NCI-H1048 (cell line): ENCODE measurements at places on chromosomes 12 and 14.
A peak's percentile ranks its signal among the peaks of the same experiment; 100 is the strongest.

DNA sequence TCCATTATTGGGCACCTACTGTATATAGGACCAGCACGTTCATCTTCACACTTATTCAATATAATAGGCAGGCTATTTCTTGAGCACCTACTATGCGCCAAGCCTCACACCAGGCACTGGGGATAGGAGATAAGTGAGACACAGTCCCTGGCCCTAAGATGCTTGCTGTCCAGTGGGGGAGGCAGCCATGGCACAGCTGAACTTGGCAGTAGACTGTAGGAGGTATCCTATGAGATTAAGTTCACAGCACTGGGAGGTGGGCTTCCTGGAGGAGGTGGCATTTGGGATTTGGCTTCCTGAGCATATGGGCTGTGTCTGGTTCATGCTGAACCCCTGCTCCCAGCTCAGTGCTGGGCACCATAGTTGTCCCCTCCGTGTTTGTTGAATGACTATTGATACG, 65.1 kb downstream of the MVK start:
- no peak for DNase-seq

- peak; percentile 44 for DNase-seq
Measured at GRCh38 chr12:32106517-32107358, at the start of gene BICD1. Gene BICD1, plus strand, starts transcription at chr12:32106847. Its CDS starts 485 bp downstream, at chr12:32107332.

DNA sequence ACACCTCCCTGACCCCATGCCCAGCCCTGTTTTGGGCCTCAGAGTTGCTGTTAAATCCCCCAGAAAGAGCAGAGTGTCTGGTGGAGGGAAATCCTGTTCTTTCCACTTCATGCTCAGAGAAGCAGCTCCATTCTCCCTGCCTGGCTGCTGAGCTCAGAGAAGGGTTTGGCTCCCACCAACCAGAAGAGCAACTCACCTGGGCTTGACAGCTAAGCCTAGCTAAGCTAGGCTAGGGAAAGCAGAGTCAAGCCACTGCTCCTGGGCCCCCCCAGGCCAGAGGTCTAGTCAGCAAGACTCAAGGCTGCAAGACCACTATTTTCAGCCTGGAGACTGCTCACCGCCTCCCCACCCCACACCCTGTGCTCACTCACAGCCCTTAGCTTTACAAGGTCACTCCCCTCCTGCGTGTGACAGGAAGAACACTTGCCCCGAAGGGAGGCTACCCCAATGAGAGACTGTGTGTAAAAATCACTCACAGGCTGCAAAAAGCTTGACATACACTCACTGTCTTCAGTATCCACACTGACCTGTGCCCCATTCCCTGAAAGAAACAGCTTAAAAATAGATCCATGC, 13.5 kb downstream of the GSC start:
- DNase-seq, result no peak

DNA sequence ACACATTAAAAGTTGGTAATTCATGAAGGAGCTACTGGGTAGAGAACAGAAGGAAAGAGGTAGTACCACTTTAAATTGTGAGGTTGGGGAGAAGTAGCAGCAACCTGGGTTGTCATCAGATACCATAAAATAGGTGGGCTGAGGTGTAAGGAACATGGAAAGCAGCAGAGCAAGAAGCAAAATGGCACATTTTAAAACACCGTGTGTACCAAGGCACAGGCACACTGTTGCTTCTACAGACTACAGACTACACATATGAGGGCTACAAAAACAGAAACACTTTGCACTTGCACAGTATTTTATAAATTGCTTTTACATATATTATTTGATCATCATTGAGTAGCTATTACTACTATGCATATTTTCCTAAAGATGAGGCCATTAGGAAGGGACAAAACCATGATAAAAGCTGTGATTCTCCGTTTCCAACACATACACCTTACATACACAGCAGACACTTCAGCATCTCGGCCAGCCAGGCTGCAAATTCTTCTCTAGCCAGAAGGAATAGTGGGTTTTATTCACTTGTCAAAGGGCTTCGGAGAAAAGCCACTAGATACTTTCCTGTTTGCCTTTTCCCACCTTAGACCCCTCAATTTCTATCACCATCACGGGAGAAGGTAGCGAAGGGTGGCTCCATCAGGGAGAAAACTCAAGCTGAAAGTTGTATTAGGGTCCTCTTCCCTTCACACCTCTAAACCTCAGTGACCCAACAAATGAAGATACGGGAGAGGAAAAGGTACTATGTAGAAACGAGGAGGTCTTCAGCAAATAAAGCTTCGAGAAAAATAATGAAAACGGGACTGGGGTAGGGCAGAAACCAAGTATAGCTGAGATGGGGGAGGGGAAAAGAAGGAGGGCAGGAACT, 1.6 kb downstream of the PYM1 start:
- no peak for DNase-seq

GRCh38 chr14:80325688-80326087, 114.4 kb upstream of the DIO2 start:
- DNase-seq, result no peak

GRCh38 chr12:48988030-48988649, 10.0 kb downstream of the WNT1 start:
- DNase-seq, result no peak

DNA sequence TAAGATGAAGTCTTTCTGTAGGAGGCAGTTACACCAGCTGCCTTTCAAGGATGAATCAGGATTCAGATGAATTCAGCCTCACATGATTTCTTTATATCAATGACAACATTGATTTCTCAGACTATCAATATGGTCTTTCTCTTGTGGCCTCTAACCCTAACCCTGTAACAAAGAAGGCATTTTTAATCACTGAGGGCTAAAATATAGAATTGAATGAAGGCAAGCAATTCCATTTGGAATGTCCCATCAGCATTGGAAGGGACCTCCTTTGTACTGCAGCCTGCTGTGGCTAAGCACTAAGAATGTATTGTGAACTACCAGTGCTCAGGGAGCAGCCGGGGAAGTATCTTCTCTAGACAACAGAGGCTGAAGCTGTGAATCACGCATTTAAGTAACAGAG, 90.6 kb upstream of the FRMD6 start:
- no peak for DNase-seq

- DNase-seq, result no peak
Measured at GRCh38 chr14:62956413-62956812, 88.8 kb downstream of the KCNH5 start.

GRCh38 chr12:12646483-12647072, 34.9 kb downstream of the CREBL2 start:
- no peak for DNase-seq

GRCh38 chr12:6341417-6342139, at the start of gene TNFRSF1A:
Gene TNFRSF1A, minus strand, starts transcription at chr12:6342076. Its CDS starts 262 bp downstream, at chr12:6341814.
- DNase-seq, result no peak

DNA sequence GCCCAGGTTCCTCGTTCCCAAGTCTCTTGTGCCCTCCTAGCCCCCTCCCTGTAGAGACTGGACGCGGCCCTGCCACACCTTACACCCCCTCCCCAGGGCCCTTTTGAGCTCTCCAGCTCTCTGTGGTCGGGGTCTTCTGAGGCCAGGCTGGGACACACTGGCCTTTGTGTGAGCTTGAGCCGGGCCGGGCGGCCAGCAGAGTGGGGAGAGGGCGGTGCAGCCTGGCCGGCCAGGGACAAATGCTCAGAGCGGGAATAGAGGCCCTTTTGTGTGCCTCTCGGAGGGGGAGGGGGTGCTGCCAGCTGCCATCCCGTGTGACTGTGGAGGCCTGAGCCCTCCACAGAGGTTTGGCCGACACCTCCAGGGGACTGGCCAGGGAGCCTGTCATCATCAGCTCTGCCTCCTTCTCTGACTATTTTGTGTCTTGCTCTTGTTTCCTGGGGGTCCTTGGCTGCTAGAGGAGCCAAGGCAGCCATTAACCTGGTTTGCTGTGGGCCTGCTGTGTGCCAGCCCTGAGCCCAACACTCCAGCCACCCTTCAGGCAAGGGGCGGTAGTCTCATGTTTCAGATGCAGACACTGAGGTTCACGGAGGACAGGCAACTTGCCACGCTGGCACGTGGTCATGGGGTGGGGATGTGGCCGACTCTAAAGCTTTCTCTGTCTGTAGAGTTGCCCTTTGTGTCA, 13.6 kb downstream of the FAM222A start:
- no peak for DNase-seq

DNA sequence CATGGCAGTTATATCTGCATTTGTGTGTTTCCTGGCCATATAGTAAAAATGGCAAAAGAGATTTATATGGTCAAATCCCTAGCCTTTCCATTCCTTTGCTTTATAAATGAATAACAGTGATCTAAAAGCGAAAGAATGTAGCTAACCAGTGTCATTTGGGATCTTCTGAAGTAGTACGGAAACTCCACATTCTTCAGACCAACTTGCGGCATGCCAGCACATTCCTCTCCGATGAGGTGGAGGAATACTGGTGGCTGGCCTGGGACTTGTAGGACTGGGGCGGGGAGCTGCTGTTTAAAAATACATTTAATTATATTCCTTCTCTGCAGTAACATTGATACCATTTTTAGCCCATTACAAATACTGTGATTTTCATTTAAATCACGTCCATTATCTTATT, 85.3 kb downstream of the SAMD4A start:
- DNase-seq, result peak; percentile 10

DNA sequence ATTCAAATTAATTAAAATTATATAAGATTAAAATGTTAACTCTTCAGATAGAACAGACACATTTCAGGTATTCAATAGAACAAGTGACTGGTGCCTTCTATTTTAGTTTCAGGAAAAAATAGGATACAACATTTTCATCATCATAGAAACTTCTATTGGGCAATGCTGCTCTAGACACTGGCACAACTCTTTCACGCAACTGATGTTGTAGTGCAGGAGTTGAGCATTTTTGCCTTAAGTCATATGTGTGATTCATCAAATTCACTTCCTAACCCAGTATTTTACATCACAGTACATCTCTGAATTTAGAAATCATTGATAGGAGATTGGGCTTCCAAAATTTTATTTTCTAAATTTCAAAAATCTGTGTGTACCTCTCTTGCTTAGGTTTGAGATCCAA, 215.4 kb upstream of the DIO2 start:
- no peak for DNase-seq

GRCh38 chr12:57175428-57176138, 28.2 kb upstream of the LRP1-AS start:
- DNase-seq, result peak; percentile 46

- no peak for DNase-seq
Measured at GRCh38 chr14:103697206-103697602, 18.0 kb downstream of the XRCC3 start.

- no peak for DNase-seq
Measured at GRCh38 chr14:106347291-106347778, 821.0 kb downstream of the TMEM121 start.

DNA sequence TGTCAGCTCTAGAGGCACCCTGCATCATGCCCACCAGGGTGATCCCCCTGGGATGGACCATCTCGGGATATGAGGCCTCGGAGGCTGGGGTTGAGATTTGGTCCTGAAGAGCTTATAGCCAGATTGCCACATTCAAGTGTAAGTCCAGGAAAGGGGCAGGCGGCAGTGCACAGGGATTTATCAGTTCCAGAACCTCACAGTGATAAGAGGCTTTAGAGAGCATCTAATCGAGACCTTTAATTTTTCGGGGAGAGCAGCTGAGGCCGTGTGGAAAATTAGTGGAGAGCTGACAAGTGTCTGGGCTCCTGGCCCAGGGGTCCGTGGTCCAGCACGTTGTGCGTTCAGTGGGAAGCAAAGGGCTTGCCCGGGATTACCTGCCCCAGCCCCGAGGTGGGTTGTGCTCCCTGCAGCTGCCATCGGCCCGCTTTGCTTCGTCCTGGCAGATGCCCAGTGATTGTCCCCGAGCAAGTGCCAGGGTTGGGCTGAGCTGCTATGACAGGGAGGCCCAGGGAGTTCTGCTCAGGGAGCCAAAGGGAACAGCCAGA, 52.1 kb downstream of the C14orf132 start:
- DNase-seq, result no peak

GRCh38 chr12:122508163-122508562, 7.4 kb upstream of the ZCCHC8 start:
- no peak for DNase-seq

- no peak for DNase-seq
Measured at GRCh38 chr14:29039171-29039570, 272.6 kb downstream of the FOXG1 start.

- no peak for DNase-seq
Measured at GRCh38 chr12:6843118-6843902, 2.6 kb downstream of the GNB3 start.

GRCh38 chr14:101101456-101102056, 198.0 kb upstream of the RTL1 start:
- no peak for DNase-seq

DNA sequence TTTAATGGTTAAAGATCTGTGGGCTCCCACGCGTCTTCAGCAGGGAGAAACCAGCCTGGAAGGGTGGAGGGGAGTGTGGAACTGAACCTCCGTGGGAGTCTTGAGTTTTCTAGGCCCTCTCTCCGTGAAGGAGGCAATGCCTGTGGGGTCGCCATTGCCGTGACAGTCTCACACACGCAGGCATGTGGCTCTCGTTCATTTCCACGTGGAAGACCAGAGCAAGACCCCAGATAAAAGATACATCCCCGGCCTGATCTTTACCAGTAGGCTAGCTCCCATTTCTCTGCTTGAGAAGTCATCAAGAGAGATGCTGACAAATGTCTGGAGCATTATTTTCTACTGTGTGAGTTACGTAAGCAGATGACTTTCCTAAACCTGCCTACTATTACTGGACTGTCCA, 491.7 kb upstream of the LMO3 start:
- DNase-seq, result no peak

DNA sequence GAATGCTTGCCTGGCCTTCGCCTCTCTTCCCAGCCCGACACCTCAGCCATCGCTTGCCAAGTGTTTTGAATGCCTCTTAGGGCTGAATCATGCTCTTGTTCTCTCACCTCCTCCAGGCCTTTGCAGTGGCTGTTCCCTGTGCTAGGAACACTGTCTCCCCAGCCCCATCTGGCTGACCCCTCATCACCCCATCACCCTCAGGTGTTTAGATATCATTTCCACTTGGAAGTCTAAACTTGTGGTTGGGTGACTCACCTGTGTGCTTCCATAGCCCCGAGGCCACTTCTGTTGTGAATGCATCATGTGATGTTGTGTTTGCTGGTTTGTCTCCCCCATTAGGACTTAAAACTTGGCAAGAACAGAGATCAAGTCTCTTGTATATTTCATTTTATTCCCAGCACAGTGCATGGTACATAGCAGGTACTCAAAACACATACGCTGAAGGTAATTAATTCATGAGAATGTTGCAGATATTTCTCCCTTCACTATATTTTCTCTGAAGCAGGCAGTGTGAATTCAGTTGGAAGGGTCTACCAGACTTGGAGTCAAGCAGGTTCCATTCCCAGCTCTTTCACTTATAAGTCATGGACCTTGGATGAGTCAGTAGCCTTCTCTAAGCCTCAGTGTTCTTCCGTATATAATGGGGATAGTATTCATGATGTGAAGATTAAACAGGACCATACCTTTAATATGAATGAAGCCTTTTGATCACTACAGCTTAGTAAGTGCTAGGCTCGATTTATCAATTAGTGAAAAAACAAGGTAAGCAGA, 67.8 kb downstream of the HRK start:
- no peak for DNase-seq

GRCh38 chr12:42887657-42888056, 298.1 kb upstream of the PRICKLE1 start:
- no peak for DNase-seq
